CD4-positive, alpha-beta T cell treated with Interleukin-10 for 1 hour (primary cell): ENCODE measurements at places on chromosomes 5 and 9.
A peak's percentile ranks its signal among the peaks of the same experiment; 100 is the strongest.

DNA sequence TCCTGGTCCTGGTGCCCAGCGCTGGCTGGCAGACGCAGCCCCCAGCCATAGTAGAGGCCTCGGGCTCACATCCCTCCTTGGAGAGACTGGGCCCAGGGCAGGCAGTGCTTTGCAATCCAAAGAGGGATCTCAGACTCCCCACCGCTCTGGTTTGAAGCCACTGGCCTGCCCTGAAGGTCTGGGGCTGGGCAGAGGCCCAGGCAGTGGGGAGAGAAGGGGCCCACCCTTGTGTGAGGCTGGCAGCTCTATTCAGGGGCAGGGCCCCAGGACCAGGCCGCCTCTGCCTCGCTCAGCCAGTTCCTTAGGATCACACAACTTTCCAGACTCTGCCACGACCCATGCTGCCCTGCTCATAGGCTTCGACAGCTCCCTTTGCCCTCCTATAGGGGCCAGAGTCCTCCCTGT, 10.7 kb upstream of the SEC16A start:
- no peak for DNase-seq

GRCh38 chr9:93965830-93966577, 10.8 kb upstream of the BARX1 start:
- no peak for DNase-seq

GRCh38 chr5:135053278-135053677, 19.2 kb upstream of the PITX1 start:
- no peak for DNase-seq

GRCh38 chr9:89353989-89354388, 35.7 kb downstream of the SECISBP2 start:
- DNase-seq = no peak

DNA sequence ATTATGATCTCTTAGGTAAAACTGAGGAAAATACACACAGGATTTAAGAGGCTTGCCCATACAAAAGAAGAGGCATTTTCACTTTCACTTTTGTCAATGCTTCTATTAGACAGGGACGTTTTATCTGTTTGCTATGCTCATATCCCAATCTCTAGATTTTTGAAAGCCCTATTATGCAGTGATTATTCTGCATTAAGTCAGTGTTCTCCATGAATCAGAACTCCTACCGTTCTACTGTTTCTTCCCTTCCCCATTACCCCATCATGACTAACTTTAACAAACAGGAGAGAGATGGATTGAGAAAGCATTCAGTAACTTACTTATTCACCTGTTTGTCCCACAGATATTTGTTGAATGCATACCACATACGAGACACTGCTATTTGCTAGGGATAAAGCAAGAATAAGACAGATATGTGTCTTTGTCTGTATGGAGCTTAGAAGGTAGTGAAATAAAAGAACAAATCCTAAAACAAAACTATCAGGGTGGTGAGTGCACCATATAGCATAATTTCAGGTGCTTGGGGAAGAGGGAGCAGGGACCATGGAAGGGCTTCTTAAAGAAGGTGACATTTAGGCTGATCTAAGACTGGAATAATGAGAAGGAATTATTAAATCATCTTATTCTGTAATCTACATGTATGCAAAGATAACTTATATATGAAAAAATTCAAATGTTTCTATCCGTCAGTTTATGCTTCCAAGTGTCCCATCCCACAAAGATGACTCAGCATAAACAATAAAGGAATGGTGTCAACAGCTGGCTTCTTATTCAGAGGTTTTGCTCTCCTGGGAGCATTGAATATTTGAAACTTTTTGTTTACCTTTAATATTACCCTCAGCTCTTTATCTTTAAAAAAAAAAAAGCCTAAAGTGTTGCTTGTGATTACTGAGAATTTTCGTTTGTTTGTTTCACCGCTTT, 328.1 kb downstream of the HINT1 start:
- DNase-seq = peak; percentile 13

- DNase-seq = no peak
Measured at GRCh38 chr5:133353741-133354140, 258.6 kb downstream of the FSTL4 start.

DNA sequence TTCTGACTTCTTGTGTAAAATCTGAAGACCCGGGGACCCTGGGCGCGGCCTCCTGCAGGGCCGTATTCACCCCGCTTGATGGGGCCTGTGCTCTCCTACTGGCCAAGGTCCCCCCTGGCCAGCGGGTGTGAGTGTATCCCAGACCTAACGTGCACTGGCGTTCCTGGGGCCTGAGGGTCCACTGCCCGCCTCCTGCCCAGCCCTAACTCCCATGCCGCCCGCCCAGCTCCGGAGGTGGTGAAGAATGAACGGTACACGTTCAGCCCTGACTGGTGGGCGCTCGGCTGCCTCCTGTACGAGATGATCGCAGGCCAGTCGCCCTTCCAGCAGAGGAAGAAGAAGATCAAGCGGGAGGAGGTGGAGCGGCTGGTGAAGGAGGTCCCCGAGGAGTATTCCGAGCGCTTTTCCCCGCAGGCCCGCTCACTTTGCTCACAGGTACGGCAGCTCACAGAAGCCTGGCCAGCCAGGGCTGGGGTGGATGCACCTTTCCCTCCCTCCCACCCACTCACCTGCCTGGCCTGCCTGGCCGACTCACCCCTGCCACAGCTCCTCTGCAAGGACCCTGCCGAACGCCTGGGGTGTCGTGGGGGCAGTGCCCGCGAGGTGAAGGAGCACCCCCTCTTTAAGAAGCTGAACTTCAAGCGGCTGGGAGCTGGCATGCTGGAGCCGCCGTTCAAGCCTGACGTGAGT, 9.5 kb downstream of the GRK6 start:
- DNase-seq = no peak

GRCh38 chr5:94872526-94872925, 254.1 kb downstream of the SLF1 start:
- no peak for DNase-seq

GRCh38 chr9:124045076-124045829, 33.7 kb downstream of the LHX2 start:
- DNase-seq = no peak

- DNase-seq = peak; percentile 1
Measured at GRCh38 chr5:35436400-35437057, 181.1 kb upstream of the SPEF2 start.

GRCh38 chr9:22307013-22307711, 139.5 kb upstream of the DMRTA1 start:
- peak; percentile 13 for DNase-seq

- DNase-seq = no peak
Measured at GRCh38 chr5:43165323-43165722, 26.7 kb upstream of the NIM1K start.

- DNase-seq = peak; percentile 71
Measured at GRCh38 chr5:62354028-62354874, 48.2 kb downstream of the KIF2A start.

GRCh38 chr5:117954331-117954730, 1034.0 kb downstream of the DTWD2 start:
- no peak for DNase-seq

DNA sequence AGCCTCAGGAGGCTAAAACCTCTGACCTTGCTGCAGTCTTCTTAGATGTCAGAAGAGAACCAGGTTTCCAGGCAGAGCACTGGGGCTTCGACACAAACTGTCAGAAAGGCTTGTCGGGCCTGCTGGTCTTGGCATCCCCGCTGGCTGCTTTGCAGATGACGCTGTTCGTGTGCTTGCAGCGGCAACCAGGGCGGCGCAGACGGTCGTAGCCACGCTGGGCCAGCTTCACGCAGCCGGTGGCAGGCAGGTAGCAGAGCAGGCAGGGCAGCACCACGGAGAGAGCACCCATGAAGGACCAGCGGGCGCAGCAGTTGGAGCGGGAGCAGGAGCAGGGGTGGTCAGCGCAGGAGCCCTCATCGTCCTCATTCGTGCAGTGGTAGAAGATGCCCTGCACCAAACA, 10.7 kb downstream of the SPRY4 start:
- no peak for DNase-seq

GRCh38 chr9:29556317-29556716, 1983.0 kb upstream of the C9orf72 start:
- DNase-seq = no peak

DNA sequence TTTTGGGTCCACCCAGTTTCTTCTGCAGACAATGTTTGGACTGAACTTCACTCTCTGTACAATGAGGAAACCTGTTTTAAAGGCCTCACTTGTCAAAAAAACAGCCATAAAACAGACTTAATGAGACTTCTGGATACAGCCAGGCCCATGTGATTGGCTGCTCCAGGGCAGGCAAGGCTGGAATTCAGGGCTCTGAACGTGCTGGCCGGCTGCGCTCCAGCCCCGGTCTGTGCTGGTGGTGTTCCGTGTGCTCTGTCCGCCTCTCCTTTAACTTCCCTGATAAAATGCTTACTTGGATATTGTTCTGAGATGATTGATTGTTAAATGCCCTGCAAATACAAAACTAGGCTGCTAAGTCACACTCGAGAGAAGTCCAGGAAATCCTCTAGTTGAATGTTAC, 131.2 kb upstream of the KLF4 start:
- DNase-seq = no peak

DNA sequence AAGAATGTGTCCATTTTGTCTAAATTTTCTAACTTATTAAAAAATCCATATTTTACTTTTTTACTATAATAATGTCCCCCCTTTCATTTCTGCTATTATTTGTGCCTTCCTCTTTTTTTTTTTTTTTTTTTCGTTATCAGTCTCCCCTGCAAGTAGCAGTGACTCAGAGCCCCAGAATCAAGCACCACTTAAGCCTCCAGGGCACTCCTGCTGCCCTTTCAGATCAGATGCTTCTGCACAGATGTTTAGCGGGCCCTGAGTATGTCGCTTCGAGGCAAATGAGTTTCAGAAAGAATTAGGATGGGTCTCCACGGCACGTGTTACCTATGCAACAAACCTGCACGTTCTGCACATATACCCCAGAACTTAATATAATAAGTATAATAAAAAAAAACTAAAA, 11.7 kb downstream of the MED7 start:
- no peak for DNase-seq

GRCh38 chr9:21875893-21876292, 73.5 kb downstream of the MTAP start:
- no peak for DNase-seq

DNA sequence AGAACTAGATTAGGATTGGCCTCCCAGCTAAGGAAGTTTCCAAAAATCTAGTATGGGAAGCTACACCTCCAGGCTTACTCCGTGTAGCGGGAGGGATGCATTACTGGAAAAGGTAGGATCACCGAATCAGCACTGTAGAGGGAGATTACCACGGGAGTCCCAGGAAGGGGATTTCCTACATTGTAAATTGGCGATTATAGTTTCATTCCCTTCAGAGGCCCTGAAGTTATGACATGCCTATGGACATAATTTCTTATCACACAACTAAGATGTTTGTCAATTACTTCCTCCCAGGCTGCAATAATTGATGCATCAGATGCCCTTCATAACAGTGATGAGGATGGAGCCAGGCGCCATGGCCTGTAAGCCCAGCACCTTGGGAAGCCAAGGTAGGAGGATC, 71.2 kb upstream of the NR4A3 start:
- DNase-seq = no peak

DNA sequence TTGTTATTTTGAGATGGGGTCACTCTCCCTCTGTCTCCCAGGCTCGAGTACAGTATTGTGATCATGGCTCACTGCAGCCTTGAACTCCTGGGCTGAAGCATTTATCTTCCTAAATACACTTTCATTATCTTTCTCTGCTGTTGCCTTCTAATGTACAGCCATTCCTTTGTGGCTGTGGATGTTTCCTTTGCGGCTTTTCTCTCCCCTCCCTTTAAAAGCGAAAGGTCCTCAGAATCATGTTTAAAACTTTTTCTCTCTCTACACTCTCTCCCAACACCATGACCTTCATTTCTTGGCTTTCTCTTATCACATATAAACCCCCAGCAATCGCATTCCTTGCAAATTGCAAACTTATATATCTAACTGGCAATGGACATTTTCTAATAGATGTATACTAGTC, 1.6 kb downstream of the IFNA2 start:
- no peak for DNase-seq

- no peak for DNase-seq
Measured at GRCh38 chr9:36088020-36088419, 48.5 kb upstream of the GLIPR2 start.

DNA sequence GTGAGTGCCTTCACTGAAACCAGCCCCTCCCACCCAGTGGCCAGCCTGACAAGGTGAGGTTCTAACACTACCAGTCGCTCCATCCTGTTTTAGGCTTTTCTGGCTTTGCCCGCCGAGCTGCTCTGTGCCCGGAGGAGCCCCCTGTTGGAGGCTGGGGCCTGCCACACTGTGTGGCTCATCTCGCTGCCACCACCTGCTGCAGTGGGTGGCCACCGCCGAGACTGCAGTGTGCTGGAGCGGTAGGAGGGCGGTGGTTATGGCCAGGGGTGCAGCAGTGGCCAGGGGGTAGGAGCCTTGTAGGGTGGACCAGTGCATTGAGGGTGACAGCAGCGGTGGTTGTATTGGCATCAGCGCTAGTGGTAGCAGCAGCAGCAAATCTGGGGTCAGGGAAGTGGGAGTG, 74.7 kb upstream of the PCAT7 start:
- no peak for DNase-seq

- no peak for DNase-seq
Measured at GRCh38 chr5:94245608-94246007, 372.8 kb downstream of the KIAA0825 start.

GRCh38 chr5:176658817-176659511, 11.7 kb downstream of the TSPAN17 start:
- DNase-seq = peak; percentile 49

DNA sequence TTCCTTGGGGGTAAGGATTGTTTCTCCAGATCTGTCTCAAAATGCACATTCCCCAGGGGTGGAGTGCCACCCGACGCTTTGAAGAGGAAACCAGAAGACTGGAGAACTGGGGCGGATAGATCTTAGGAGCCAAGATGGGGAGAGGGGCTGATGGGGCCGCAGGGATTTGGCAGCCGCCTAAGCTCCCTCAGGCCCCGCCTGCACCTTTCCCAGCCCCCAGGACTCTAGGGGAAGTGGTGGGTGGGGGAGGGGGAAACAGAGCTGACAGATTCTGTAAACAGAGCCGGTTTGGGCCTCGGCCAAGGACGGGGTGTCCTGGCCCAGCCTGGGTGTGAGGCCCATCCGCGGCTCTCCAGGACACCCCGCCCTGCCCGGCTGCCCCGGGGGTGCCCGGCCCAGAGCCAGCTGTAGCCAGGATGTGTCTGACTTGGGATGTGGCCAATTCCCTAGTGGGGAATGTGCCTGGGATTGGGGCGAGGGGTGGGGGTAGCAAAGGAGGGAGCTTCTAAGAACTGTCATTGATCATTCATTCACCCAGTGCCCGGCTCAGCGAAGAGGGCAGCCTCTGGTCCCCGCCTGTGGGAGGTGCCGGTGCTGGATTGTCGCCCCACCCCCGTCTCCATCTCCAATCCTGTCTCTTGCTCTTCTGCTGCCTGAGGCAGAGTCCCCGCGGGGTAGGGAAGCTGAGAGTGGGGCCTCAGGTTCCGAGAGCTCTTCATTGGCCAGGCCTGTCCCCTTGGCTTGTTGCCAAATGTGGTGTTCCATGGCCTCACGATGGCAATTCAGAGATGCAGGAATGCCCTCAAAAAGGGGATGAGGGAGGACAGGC, 54.8 kb upstream of the CDKN2AIPNL start:
- DNase-seq = peak; percentile 35
